Retina (tissue), 1 donor: ENCODE measurements at places on chromosomes 2 and 18.
A peak's percentile ranks its signal among the peaks of the same experiment; 100 is the strongest.

GRCh38 chr2:148887350-148888002 is 12.4 kb downstream of the KIF5C start:
- peak; percentile 33 for DNase-seq

DNA sequence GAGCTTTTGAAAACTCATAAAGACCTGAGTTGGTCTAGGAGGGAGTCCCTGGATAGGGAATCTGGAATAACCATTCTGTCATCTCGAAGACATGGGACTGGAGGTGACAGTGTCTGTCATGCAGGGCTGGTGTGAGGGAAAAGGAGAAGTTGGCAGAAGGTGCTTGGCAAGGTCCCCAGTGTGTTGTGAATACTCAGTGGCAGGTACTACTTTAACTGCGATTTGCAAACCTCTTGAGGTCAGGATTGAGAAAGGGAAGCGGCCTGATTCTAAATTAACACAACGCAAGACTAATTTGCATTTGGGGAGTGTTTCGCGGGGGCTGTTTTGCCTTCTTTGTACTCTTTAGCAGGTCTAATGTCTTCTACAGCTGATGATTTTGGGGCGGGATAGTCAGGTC is 77.0 kb upstream of the TMEM200C start:
- no peak for DNase-seq

- no peak for DNase-seq
Observed at GRCh38 chr2:202306034-202306433, 40.5 kb downstream of the NOP58 start.

DNA sequence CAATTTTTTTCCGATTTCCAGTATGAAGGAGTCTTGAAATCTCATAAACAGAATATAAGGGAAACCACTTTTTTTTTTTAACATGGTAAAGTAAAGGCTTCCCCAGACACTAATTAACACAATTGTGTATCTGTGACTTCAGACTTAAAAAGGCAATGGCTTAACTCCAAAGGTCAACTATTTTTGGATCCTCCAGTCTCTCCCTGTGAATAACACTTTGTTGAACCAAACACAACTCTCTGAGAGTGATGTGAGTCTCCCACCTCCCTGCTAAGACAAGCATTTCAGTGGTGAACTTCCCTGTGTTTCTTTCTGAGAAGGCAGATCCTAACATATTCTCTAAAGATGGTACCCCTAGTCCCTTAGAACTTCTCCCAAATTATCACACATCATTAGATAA is 219.6 kb upstream of the RBBP8 start:
- DNase-seq: no peak

DNA sequence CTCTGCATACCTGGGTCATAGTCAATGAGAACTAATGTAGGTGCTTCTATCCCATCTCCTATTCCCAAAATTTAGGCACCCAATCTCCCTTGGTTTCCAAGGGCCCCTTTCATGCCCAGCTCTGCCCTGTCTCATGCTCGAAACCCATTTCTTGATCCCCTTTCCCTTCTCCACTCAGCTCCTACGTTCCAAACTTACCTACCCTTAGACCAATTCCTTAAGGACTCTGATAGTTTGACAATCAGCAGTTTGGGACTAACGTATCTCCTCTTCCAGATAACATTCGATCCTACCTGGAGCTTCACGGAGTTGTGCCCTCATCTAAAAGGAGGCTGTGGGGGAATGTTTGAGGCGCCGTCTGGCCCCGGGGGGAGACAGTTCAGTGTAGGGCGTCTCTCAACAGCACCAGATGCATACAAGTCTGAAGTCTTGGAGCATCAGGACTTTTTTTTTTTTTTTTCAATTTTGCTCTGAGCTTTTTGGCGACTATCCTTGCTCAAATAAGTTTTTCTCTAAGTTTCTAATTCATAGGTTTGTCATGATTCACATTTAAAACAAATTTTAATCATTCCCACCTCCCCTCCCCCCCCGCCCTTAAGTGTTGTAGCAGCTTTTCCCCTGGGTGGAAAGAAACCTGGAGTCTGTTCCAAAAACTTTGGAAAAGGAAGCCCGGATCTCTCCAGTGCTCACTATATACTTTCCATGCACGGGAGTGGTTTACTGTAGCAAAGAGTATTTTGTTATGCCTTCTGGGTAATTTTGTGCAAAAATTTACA is 141.2 kb upstream of the LGALSL start:
- no peak for DNase-seq

- no peak for DNase-seq
Observed at GRCh38 chr2:172208791-172209325, 106.2 kb upstream of the DLX2 start.

DNA sequence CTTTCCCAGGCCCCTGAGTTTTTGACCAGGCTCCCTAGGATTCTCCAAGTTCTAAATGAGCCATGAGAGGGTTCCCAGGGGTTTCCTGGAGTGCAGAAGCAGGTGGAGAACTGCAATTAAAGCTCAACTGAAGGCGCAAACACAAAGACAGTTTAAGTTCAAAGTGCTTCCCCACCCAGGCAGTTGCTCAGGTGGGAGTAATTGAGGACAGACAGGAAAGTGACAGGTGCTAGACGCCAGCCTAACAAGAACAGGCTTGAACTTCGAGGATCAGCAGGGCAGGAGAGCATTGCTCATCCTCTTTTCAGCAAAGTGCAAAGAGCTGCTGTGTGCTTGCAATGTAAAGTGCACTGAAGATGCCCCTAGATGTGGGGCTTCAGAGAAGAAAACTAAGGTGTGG is 77.2 kb upstream of the ST8SIA3 start:
- no peak for DNase-seq
